T47D (cell line): ENCODE measurements at places on chromosomes 7 and 10.

DNA sequence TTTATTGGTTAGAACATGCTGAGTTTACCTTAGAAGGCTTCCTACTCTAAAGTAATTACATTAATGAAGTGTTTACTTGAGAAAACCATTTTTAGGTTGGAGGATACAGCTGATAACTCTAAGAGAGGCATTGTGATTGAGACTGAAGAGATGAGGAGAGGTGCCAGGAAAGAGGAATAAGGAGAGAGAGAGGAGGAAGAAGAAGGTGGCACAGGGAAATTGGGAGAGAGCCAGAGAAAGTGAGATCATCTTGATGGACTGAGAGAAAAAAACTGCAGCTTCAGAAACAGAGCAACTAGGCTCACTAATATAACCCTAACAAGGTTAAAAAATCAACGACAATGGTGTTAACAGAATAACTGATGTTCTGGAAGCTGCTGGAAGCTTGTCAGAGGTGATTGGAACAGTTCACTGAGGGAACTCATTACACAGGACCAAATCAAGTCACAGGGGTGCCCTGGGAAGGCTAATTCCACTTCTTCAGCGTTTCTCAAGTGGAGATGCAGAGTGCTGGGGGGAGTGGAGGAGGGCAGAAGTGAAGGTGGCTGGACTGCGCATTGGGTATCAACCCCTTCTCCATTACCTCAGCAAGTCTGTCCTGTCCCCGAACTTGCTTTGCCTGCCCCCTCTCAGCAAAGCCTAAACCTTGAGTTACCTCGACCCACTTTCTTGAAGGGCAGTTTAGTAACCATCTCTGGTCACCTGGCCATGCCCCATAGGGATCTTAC, 6.9 kb upstream of the SORBS1 start:
- DNase-seq, result no peak

DNA sequence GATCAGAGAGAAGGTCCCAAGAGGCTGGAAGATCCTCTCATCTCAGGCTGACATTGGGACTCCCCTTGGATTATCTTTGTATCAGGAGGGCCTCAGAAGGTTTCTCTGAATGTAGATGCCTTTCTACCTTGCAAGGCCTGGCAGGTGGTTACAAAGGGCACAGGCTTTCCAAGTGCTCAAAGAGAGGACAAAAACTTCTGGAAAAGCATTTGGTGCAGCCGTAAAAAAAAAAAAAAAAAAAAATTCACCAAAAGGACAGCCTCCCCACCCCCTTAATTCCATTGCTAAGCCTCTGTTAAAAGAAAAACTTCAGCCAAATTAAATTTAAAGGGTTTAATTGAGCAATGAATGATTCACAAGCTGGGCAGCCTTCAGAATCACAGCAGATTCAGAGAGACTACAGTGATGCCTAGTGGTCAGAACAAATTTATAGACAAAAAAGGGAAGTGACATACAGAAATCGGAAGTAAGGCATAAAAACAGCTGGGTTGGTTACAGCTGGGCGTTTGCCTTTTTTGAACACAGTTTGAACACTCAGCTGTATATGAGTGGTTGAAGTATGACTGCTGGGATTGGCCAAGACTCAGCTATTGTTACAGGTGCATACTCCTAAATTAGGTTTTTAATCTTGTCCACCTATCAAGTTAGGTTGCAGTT, 42.5 kb upstream of the LRGUK start:
- DNase-seq, result no peak

DNA sequence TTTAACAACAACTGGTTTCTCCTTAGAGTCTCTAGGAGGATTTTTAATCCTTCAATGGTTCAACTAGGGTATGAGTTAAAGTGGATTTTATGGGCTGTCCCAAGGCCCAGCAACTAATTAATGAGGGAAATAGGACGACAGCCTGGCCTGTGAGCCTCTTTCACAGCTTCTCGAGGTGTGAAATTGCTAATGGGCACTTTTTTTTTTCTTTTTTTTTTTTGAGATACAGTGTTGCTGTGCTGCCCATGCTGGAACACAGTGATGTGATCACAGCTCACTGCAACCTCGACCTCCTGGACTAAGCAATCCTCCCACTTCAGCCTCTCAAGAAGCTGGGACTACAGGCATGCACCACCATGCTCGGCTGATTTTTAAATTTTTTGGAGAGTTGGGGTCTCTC, 87.0 kb downstream of the MARCHF5 start:
- no peak for DNase-seq

- DNase-seq, result no peak
Measured at GRCh38 chr10:97540669-97541500, 31.7 kb upstream of the ANKRD2 start.

DNA sequence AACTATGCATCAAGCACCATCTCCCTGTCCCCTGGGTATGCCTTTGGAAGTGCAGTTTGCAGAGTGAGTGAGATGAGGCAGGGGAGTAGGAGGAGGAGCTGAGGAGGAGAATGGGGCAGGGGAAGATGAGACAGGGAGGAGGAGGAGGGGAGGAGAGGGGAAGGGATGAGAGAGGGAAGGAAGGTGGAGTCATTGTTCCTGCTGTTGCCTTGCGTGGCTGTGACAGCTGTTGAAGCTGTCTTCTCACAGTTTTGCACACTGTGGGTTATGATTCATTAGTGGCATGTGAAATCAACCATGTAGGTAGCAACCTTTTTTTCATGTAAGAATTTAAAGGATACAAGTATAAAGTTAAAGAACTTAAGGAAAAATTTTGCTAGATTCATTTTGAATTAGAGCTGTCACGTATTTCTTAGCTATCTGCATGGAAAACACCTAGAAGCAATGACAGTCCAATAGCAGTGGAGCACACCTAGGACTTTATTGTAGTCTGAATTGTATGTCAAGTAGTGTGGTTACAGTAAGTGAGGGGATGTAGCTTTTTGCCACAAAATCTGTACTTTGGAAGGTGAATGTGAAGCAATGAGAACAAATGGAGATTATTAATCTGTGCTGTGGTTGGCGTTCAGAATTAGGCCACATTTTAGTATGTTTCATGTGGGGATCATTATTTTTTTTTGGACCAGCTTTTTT, 21.7 kb downstream of the CCM2 start:
- no peak for DNase-seq

- peak; percentile 69 for DNase-seq
Measured at GRCh38 chr10:96596422-96597407, 9.9 kb upstream of the TM9SF3 start.

DNA sequence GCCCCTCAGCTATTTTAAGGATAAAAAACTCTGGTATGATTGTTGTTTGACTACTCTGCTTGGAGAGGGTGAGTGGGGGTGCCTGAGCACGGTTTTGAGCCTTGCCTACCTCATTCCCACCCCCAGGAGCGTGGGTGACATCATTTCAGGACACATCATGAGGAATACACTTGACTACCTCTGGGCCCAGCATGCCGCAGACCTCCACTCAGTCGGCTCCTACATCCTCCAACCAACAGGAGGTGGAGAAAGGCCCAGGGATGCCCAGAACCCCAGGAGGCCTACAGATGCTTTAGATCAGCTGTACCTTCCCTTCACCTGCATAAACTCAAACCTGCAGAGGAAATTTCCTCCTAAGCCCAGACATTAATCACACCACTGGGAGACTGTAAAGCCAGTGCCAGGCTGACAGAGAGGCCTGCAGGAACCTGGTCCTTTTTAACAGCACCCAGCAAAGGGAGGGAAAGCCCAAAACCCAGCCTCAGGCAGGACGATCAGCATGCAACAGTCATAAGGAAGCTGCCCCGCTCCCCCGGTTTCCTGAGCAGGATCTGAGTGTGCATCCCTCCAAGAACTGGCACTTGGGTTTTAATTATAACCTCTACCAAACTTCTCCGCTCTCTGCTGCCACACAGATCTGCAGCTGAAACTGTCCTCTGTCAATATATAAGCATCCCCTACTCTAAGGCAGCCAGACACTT, 61.7 kb upstream of the ZNRF2 start:
- DNase-seq, result no peak

- no peak for DNase-seq
Measured at GRCh38 chr7:41702635-41703371, at the start of gene INHBA. Gene INHBA (minus strand): TSS chr7:41703090. CDS start chr7:41700374, 2,716 bp downstream.

GRCh38 chr7:19224951-19225350, 79.7 kb upstream of the FERD3L start:
- no peak for DNase-seq

DNA sequence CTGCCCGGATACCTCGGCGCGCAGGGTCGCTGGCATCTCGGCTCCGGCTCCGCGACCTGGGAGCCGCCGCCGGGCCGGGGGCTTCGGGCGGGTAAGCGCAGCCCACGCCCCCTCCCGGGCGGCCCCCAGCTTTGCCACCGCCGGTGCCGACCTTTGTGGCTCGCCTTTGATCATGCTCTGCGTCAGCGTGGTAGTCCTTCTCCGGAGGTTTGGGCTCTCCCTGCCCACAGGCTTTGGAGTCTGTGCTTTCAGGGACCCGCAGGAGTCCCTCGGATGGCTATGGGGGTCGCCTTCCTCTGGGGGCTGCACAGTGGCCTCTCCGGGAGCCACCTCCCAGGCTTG, 7.3 kb downstream of the ATP6V1F start:
- DNase-seq, result no peak

DNA sequence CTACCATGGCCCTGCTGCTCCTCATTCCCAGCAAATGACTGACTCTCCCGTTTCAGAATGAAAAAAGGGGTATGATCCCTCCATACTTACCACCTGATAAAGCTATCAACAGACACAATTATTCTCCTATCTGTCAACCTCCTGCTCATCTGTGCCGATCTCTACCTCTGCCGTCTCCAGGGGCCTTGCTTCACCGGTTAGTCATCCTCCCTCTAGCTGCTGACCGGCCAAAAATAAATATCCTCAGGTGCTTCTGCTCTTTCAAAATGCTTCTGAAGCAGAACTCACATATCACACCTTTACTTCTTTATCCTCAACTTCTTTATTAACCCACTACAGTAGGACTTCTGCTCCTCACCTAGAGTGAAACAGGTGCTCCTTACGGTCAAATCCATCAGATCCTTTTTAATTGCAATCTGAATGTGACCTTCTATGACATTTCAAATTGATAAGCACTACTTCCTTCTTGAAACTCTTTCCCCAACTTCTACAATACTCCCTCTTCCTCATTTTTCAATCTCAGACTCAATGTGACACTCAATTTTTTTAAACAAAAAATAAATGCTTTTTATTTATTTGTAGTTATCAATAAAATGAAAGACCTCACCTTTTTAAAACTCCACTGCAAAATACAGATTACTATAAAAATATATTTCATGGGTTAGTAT, 63.2 kb downstream of the LMBR1 start:
- DNase-seq, result no peak
